A549 treated with Hydrocortisone at 1 μM for 4 hours (cell line): ENCODE measurements at places on chromosomes 5 and 9. TPM values are rescaled to one million over a fixed set of nuclear protein-coding genes. Genes with fewer than 3 reads are reported as not detected.

FBN2 gene
- total RNA-seq = 12.6 to 23.1 TPM (median 18.3 TPM) in 5 replicates

CDX1 gene
- total RNA-seq = not detected in 5 replicates

ATG10 gene
- 7.9 to 11.0 TPM (median 8.1 TPM) in 5 replicates for total RNA-seq

SEMA5A gene
- 0.01 TPM in 1 of 5 replicates, not detected in the others for total RNA-seq

BTNL8 gene
- total RNA-seq = not detected in 5 replicates

CCNJL gene
- total RNA-seq = 9.9 to 14.0 TPM (median 10.9 TPM) in 5 replicates

CYLC2 gene
- not detected in 5 replicates for total RNA-seq

ANGPTL2 gene
- total RNA-seq = 0.05 TPM in 1 of 5 replicates, not detected in the others

PPP1R2B gene
- total RNA-seq = 0.07 to 0.14 TPM (median 0.10 TPM) in 5 replicates

PRLR gene
- 0.02 to 0.10 TPM (median 0.05 TPM) in 5 replicates for total RNA-seq

PROB1 gene
- 0.18 to 0.25 TPM (median 0.20 TPM) in 5 replicates for total RNA-seq

C1QTNF2 gene
- 0.06 to 0.12 TPM (median 0.08 TPM) in 5 replicates for total RNA-seq

ANKRD34B gene
- total RNA-seq = 0.03 to 0.17 TPM (median 0.06 TPM) in 3 of 5 replicates, not detected in the others

SLC36A2 gene
- not detected in 5 replicates for total RNA-seq

BRIX1 gene
- 47.8 to 54.9 TPM (median 53.9 TPM) in 5 replicates for total RNA-seq

HACD4 gene
- total RNA-seq = 0.85 to 1.2 TPM (median 1.0 TPM) in 5 replicates

TLX3 gene
- total RNA-seq = not detected in 5 replicates

SLC6A3 gene
- total RNA-seq = 0.62 to 0.97 TPM (median 0.75 TPM) in 5 replicates

CER1 gene
- not detected in 5 replicates for total RNA-seq

ABLIM3 gene
- 19.4 to 23.0 TPM (median 20.5 TPM) in 5 replicates for total RNA-seq

GRIA1 gene
- total RNA-seq = not detected in 5 replicates

CDH6 gene
- total RNA-seq = 0.08 to 0.13 TPM (median 0.09 TPM) in 4 of 5 replicates, not detected in the other

NUDT12 gene
- 1.3 to 2.2 TPM (median 1.9 TPM) in 5 replicates for total RNA-seq

GFI1B gene
- total RNA-seq = 0.07 to 0.20 TPM (median 0.10 TPM) in 5 replicates

MAMDC4 gene
- 2.6 to 4.2 TPM (median 4.0 TPM) in 5 replicates for total RNA-seq

FAM120AOS gene
- 47.6 to 50.1 TPM (median 49.2 TPM) in 5 replicates for total RNA-seq

RPL12 gene
- 2,571 to 2,807 TPM (median 2,692 TPM) in 5 replicates for total RNA-seq

CFAP77 gene
- total RNA-seq = 0.12 to 0.18 TPM (median 0.16 TPM) in 3 of 5 replicates, not detected in the others

CSF2 gene
- total RNA-seq = 0.14 to 0.38 TPM (median 0.21 TPM) in 4 of 5 replicates, not detected in the other

NTNG2 gene
- 0.83 to 2.2 TPM (median 1.4 TPM) in 5 replicates for total RNA-seq

PLCXD3 gene
- 0.07 to 0.28 TPM (median 0.17 TPM) in 5 replicates for total RNA-seq

DMGDH gene
- 0.15 TPM in 1 of 5 replicates, not detected in the others for total RNA-seq

AMBP gene
- total RNA-seq = 6.3 to 8.7 TPM (median 7.8 TPM) in 5 replicates
